ENCODE measurements at places on chromosomes 4 and X. TPM values are rescaled to one million over a fixed set of nuclear protein-coding genes. Genes with fewer than 3 reads are reported as not detected.

The KIAA1210 gene
- total RNA-seq: not detected

The TMEM255A gene
- under 0.01 TPM for total RNA-seq

The MBNL3 gene
- total RNA-seq: 0.99 TPM

The MEPE gene
- not detected for total RNA-seq

The TSPAN5 gene
- total RNA-seq: 37.4 TPM

The BMPR1B gene
- under 0.01 TPM for total RNA-seq

The RNF150 gene
- 0.09 TPM for total RNA-seq

The FAM184B gene
- total RNA-seq: not detected

The ETNPPL gene
- not detected for total RNA-seq
